ENCODE measurements at places on chromosomes 2 and 18. TPM values are rescaled to one million over a fixed set of nuclear protein-coding genes. Genes with fewer than 3 reads are reported as not detected.

DNA sequence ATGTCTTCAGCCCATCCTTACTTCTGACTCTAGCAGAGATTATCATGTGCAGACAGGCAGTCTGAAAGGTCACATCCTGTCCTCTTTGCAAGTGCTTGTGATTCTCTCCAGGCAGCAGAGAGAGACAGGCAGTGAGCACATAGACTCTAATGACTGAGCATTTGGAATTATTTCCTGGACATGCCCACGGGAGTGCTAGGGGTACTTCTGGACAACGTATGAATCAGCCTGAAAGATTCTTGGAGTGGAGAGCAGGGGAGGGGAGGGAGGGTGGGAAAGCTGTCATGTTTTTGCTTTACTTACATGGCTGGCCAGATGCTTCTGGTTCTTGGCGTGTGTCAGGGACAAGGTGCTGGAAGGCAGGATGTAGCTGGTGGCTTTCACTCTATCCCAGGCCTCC is 150.6 kb downstream of the RIF1 start:
- DNase-seq: no peak

- DNase-seq: peak; percentile 92
Measured at GRCh38 chr18:62716619-62717168, 1.4 kb downstream of the PHLPP1 start.

GRCh38 chr2:95320986-95321767 is 24.0 kb downstream of the KCNIP3 start:
- DNase-seq: no peak

DNA sequence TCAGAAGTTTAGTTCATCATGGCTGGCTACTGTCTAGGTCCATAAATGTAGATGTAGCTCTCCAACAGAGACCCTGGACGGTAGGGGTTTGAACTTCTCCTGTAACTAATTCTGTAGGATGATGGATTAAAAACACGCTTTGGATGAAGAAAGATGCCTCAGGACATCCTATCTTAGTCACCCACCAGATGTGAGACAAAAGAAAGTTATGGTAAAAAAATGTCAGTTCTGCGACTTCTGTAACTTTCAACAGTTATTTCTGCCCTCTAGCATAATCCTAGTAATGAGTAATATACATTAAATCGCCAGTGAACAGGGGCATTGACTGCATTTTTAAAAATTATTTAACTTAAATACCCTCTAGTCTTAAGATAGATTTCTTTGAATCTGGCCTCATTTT is 210.1 kb upstream of the LRATD1 start:
- DNase-seq: no peak

- DNase-seq: no peak
Measured at GRCh38 chr2:4838626-4839025, 853.6 kb upstream of the SOX11 start.

GRCh38 chr2:40256649-40257048 is 195.2 kb downstream of the SLC8A1 start:
- DNase-seq: no peak

- DNase-seq: peak; percentile 89
Measured at GRCh38 chr2:64330281-64331113, 123.5 kb upstream of the LGALSL start.

- DNase-seq: peak; percentile 90
Measured at GRCh38 chr2:231662811-231663457, 45.4 kb upstream of the PTMA start.

- no peak for DNase-seq
Measured at GRCh38 chr2:227822416-227823003, 8.9 kb downstream of the CCL20 start.

DNA sequence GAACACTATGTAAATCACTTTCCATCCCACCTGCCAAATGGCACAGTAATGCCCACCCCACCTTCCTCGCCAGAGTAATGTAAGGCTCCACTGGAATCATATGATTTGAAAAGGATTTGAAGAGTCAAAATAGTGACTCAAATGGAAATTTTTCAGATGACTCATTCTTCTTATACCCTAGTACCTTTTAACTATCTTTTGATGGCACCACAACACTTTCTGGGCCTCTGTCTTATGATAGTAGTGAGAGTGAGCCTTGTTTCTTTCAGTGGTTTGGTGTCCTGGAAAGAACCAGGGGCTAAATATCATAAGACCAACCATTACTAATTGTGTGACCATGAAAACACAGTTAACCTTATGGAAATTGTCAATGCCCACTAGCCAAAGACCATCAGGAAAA is 235.4 kb upstream of the SLC14A2 start:
- no peak for DNase-seq

DNA sequence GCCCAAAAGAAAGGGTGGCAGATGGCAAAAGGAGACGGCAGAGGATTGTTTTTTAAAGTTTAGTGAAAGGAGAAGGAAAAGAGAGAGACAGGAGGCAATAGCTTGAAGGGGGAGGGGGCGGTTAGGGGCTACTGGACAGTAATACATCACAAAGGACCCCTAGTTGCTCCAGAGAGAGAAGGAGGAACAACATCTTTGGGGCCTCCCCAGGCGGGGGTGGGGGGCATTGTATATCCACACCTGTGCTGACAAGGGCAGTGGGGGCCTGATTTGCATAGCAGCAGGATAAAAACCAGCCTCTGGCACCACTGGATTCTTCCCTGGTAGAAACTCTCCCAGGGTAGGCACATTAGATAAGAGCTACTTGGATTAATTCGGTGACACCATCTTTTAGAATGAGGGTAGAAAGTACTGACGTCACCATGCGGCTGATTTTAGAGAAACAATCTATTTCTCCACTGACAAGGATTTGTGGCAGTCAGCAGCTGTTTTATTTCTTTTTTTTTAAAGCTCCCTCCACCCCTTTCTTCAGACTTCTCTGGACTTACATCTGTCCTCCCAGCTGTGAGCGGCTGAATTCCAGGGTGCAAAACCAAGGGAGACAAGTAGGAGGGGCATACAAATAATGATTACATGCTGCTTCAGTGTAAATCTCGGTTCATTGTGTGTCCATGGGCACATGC is 199.8 kb upstream of the NRP2 start:
- no peak for DNase-seq

DNA sequence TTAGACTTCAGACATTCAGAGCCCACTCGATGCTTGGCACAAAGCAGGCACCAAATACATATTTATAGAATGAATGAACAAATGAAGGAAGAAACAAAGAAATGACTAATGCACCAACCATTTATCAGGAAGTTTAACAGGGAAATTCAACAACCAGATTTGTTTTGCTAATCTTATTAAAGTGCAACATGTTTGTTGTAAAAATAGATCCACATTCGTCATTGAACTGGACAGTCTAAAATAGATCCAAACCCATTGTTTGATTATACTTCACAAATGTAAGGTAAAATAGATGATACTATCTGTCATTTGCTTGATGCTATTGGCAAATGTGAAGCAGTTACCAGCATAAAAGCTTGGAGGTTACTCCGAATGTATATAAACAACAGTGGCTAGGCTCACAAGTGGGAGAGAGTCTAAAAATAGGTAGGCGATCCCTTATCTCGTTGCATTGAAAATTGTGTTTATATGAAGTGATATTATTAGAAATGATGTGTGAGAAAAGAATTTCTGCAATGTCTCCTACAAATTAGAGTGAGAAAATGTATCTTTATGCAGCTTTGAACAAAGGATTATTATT is 246.2 kb downstream of the NEDD4L start:
- no peak for DNase-seq

GRCh38 chr2:150589681-150590080 is 102.2 kb upstream of the RND3 start:
- DNase-seq: no peak

DNA sequence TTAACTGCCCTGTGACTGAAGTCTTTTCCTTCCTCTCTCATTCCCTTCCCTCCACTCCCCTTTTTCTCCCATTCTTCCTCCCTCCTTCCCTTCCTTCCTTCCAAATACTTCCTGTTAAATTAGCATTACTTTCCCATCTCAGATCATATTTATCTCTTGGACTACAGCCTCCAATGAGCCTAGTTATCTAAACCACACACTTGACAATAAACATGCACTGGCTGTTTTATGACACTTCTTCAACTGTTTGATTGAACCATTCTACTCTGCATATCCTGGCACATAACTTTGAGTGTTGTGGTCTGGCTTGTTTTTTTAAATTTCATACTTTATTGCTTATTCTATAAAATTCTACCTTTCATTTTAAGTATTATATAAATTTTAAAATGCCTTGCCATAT is 1860.8 kb upstream of the LRRTM1 start:
- DNase-seq: no peak

- no peak for DNase-seq
Measured at GRCh38 chr2:122815120-122815519, 1059.7 kb downstream of the TSN start.

DNA sequence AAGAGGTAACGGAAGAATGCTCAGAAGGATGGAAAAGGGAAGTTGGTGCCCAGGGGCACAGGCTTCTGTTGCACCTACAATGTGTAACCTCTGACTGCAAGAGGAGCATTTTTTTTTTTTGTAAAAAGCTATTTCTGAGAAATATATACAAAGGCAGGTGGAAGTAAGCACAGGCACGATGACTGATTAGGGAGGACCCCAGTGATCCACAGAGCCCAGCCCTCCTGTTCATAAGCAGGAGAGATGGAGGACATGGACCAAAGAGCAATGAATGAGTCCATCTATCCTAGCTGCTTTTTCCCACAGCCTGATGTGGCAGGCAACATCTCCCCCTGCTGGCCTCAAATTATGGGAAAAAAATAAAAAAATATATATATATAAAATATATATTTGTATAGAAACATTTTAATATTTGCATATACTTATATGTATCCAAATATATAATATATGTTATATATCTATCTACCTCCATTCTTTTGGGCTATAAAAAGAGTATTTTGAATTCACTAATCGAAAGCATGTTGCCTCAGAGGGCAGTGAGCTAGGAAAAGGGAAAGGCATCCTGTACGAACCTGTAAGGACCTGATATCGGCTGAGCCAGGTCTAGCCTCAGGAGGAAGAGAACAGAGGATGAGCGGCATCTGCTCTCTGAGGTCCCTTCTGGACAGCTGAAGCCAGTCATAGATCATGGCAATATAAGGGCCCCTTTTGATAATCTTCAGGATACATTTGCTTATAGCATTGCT is 166.0 kb upstream of the STK17B start:
- DNase-seq: no peak

- DNase-seq: peak; percentile 44
Measured at GRCh38 chr2:233141901-233142300, 81.8 kb downstream of the INPP5D start.

- DNase-seq: peak; percentile 57
Measured at GRCh38 chr18:46335534-46336101, 231.4 kb downstream of the HAUS1 start.

DNA sequence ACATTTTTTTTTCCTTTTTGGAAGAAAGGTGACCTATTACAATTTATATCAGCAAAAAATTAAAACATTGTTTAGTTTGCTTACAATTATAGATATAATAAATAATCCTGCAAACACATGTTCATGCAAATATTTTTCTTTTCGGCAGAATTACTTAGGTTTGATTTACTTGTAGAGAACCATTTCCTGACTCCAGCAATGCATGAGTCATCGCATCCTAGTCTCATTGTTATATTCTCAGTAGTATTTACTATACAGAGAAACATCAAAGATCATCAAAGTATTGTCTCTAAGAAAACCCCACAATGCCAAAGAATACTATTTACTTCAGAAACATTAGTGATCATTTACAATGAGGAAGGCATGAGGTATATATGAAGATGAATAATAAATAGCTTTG is 40.4 kb upstream of the MTIF2 start:
- DNase-seq: no peak

- DNase-seq: no peak
Measured at GRCh38 chr2:101310834-101311695, 2.6 kb upstream of the RNF149 start.

DNA sequence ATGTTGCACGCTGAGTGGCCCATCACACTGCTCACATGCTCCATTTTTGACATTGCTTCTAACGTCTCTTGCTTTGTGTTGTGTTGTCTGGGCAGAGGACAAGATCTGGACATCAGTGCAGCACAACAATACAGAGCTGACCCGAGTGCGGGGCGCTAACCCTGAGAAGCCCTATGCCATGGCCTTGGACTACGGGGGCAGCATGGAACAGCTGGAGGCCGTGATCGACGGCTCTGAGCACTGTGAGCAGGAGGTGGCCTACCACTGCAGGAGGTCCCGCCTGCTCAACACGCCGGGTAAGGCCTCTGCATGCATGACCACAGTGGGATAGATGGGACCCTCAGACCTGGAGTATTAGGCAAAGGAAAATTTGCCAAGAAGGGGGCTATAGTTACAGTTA is 622.6 kb downstream of the CNTNAP5 start:
- no peak for DNase-seq

- no peak for DNase-seq
Measured at GRCh38 chr2:206064077-206064476, 21.9 kb downstream of the INO80D start.

DNA sequence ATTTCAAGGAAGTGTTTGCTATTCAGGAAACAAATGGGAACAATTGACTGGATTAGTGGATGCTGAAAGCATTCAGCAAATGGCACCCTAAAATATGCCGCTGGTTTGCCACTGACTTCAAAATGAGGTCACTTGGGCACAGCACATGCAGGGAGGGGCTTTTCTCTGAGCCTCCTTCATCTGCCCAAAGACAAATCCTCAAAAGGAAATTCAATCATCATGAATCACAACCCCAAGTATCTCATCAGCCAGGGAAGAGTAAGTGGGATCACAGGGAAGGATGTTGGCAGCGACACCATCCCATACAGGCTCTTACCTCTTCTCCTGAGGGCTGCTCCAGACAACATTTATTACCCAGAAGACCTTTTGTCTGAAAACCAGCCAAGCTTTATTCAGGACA is 14.4 kb upstream of the SP140L start:
- no peak for DNase-seq

DNA sequence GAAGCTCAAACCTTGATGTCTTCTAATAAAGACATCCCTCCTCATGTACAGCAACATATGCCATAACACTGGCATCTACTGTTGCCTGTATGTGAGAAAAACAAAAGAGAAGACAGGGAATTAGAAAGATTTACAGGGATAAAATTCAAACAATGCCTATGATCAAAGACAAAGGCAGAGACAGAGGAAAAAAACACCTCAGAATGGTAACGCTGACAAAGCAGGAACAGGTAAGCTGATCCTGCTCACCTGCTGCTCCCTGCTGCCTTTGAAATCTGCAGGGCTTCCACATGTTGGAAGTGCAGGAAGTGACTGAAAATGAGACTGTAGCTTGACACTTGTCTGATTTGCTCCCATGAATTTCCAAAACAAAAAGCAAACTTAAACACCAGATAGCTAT is 90.2 kb upstream of the DNAJC10 start:
- DNase-seq: no peak

GRCh38 chr2:144166743-144167142 is 353.2 kb downstream of the ZEB2 start:
- DNase-seq: no peak

- no peak for DNase-seq
Measured at GRCh38 chr2:189848276-189848675, 64.0 kb downstream of the PMS1 start.

GKN2 gene
- total RNA-seq: not detected

SPHKAP gene
- total RNA-seq: 8.2 TPM

PPP4R1 gene
- 135 TPM for total RNA-seq

SCN7A gene
- total RNA-seq: 1.1 TPM

TRPM8 gene
- not detected for total RNA-seq

UNC50 gene
- total RNA-seq: 56.5 TPM

GFPT1 gene
- total RNA-seq: 19.5 TPM

CCDC85A gene
- total RNA-seq: 0.70 TPM

AP1S3 gene
- 14.0 TPM for total RNA-seq

RFX8 gene
- total RNA-seq: not detected

NEMP2 gene
- 12.8 TPM for total RNA-seq

PUS10 gene
- 6.4 TPM for total RNA-seq
